ENCODE measurements at places on chromosomes 11 and 22.

GRCh38 chr11:37560991-37561390 is 963.0 kb upstream of the RAG2 start:
- no peak for DNase-seq

GRCh38 chr11:8325591-8326304 is 62.1 kb upstream of the LMO1 start:
- DNase-seq = no peak

DNA sequence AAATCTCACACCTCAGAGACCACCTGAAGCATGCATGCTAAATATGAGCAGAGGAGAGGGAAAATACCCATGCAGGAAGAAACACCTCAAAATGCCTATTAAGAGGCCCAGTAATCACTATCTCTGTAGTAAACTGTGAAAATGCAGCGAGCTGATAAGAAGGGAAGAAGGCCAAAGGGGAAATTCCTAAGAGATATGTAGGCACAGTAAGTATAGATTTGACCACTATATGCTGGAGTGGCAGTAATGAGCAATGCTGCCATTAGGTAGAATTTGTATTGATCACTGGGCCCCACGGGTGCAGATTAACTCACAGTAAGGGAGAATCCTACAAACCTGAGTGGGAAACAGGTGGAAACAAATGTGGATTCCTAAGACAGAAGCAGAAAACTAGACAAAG is 1813.1 kb upstream of the RAG2 start:
- DNase-seq = no peak

DNA sequence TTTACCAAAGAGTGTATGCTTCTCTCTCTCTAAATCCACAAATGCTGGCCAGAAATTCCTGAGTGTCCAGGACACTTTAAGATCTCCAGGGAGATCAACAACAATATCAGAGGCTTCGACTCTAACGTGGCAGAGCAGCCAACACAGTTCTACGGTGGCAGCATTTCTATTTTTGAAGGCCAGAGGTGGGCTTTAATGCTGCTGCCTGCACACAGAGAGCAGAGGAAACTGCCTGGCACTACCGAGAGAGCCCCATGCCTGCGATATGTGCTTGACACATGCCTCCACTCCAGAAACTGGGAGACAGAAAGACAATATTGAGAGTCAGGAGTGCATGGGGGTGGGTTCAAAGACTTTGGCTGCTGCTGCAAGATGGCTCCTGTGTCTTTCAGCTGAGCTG is 48.8 kb upstream of the GALNT18 start:
- DNase-seq = no peak

- peak; percentile 88 for DNase-seq
Measured at GRCh38 chr11:19988598-19988997, 171.7 kb downstream of the DBX1 start.

GRCh38 chr22:39463277-39463676 is 6.5 kb downstream of the MGAT3 start:
- DNase-seq = no peak

DNA sequence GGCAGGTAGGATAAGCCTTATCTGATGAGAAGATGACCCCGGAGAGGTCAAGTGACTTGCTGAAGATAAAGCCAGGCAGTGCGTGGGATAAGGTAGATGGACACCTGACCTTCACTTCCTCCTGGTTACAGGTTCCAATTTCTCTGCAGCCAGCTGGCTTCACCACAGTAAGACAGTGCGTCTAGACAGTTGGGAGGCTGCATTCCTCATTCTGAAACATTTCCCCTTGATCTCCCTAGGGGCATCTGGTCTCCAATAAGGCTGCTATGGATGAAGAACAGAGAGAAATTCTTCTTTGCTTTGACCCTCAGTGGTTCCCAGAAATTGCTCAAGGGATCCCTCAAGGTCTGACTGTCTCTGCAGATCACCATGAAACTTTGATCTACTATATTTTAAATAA is 211.3 kb downstream of the MYO18B start:
- DNase-seq = no peak

GRCh38 chr11:112453601-112454577 is 193.2 kb upstream of the PLET1 start:
- peak; percentile 8 for DNase-seq

DNA sequence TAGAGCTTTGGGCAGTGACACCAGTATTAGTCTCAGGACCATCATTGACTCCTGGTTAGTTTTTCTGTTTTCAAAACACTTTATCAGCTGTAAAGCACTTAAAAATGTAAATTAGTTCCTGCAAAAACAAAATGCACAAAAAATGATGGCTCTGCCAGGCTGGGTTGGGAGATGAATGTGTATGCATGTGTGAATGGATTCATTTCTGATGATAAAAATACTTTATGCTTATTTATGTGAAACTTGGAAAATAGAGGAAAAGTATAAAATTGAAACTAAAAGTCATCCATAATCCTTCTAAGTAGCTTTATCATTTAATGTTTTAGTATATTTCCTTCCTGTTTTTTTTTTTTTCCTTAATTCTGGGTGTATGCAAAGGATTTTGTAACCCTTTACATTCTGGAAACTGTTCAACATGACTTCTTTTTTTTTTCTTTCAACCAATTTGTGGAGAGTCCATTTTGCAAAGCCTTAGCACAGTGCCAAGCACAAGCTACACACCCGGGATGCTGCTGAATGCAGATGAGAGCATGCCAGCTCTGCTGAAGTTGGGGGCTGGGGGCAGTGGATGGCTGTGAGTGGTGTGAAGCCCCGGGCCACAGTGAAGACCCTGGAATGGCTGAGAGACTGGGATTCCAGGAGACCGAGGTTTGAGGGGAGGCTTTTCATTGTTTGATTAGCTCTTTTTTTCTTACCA is 37.6 kb downstream of the PTPRJ start:
- no peak for DNase-seq

DNA sequence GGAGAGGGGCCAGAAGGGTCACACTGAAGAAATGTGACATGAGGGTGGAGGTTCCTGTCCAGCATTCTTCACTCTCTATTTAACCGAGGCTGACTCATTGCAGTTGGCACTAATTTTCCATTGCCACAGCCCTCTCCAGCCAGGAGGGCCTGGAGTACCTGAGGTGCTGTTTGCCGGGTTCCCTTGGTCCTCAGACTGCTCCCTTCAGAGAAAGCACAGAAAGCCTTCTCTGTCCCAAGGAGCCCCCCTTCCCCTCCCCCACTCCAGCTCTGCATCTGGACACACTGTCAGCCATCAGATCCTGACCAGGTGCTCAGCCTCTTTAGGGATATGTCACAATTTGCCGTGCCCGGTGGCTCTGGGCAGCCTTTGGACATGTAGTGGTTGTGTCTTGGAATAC is 3.2 kb upstream of the C11orf91 start:
- no peak for DNase-seq

GRCh38 chr22:29427176-29427760 is 11.1 kb upstream of the RFPL1 start:
- DNase-seq = no peak

GRCh38 chr11:37370817-37371216 is 772.8 kb upstream of the RAG2 start:
- DNase-seq = peak; percentile 46

- DNase-seq = no peak
Measured at GRCh38 chr11:1049431-1049891, 12.9 kb upstream of the MUC6 start.

- DNase-seq = no peak
Measured at GRCh38 chr11:78015878-78016277, 7.2 kb downstream of the KCTD14 start.

DNA sequence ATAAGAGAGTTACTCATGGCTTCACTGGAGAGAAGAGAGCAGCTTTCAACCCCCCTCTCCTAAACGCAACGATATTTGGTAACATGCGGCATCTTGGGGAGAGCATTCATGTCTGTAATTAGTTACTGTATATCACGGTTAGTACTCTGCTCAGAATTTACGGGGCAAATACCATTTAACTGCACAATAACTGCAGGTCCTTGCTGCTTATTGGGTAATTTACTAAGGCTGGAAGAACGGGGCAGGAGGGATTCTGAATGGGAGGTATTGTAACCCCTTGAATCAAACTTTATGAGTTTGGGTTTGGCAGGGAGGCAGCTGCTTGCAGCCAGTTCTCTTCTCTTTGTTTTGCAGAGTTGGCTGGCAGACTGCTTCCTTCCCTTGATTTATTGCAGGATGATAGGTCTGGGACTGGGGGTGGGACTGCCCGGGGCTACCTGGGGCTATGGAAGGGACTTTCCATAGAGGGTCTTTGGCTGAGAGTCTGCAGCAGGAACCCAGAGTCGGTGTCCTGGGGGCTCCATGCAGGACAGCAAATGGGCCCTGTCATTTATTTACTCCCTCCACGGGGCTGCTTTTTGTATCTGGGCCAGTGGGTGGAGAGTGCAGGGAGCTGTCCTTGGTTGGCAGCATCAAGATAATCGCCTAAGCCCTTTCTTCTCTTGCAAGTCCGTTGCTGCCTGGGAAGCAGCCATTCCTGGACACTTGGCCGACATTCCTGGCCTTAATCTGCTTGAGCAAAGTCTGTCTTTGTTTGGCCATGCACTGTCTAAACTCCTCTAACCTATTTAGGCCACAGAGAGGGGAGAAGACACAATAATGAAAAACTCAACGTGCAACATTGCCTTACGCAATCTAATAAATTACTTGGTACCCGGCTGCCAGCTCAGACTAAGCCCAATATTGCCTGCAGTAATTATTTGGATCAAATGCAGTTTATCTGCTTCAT is 188.9 kb downstream of the ST3GAL4 start:
- peak; percentile 73 for DNase-seq

DNA sequence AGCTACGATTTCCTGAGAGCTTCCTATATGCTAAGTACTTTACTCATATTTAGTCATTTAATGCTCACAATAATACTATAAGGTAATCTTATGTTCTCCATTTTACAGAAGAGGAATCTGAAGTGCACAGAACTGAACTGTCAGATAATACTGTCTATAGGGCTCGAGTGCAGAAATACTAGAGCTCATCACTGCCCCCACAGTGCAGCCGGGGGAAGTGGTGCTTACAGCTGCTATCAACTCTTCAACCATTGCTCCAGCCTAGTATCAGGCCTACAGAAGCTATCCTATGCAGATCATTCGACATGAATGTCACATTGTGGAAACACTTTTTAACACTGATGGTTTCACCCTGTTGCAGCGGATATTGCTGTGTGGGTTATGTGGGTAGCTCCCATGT is 929.9 kb downstream of the NTM start:
- DNase-seq = no peak

GRCh38 chr11:105078283-105078682 is 33.1 kb upstream of the CARD16 start:
- DNase-seq = no peak

DNA sequence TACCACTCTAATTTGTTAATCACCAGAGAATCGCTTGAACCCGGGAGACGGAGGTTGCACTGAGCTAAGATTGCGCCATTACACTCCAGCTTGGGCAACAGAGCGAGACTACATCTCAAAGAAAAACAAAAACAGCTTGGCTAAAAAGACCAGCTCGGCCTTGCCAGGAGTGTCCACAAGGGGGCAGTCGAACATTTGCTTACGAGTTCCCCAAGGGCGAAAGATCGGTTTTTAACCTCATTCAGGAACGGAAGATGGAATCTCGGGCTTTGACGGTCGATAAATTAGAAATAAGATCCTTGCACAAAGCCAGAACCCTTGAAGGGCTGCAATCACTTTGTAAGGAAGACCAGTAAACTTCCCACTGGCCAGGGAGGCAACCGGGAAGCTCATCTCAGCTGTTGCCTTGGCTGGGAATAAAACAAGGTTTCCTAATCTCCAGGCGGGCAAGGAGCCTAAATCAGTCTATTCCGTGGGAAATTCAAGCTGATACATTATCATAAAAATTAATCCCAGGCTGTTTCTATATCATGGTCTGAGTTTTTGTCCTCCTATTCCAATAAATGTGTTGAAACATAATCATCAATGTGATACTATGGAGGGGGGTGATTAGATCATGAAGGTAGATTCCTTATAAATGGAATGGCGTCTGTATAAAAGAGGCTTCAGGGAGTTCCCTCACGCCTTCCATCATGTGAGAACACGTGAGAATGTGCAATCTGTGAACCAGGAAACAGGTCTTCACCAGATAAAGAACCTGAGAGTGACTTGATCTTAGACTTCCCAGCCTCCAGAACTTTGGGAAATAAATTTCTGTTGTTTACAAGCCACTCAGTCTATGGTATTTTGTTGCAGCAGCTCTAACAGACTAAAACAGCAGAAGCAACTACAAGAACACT is 14.9 kb upstream of the SLC29A2 start:
- DNase-seq = peak; percentile 83

DNA sequence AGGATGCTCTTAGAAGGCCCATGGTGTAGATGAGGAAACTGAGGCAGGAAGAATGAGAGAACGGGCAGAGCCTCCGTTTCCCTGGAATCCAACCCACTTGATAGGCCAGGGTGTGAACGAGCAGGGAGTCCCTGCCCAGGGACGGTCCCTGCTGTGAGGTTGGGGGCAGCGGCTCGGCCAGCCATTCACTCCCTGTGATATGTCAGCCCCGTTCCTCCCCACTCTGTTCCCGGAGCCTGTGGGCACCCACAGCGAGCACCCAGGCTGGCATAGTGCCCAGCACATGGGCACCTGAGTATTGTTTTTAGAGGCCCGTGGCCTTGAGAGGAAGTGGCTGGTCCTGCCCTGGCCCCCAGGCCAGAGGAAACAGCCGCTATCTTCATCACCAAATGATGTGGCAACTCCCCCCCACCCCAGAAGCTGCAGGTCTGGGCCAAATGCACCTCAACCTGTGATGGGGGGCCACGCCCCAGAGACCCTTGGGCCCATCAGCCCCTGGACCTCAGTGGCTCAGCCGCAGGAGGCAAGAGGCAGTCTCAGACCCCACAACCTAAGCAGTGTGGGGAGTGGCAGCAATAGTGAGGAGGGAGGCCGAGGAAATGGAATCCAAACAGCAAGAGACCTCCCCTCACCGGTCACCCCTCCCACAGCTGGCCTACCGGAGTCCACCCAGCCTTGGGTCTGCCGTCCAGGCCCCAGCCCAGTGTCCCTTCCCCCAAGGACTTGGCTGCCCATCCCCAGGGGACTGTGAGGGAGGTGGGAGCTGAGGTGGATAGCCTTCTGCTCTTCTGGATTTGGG is 2.1 kb downstream of the ALDH3B1 start:
- DNase-seq = no peak

DNA sequence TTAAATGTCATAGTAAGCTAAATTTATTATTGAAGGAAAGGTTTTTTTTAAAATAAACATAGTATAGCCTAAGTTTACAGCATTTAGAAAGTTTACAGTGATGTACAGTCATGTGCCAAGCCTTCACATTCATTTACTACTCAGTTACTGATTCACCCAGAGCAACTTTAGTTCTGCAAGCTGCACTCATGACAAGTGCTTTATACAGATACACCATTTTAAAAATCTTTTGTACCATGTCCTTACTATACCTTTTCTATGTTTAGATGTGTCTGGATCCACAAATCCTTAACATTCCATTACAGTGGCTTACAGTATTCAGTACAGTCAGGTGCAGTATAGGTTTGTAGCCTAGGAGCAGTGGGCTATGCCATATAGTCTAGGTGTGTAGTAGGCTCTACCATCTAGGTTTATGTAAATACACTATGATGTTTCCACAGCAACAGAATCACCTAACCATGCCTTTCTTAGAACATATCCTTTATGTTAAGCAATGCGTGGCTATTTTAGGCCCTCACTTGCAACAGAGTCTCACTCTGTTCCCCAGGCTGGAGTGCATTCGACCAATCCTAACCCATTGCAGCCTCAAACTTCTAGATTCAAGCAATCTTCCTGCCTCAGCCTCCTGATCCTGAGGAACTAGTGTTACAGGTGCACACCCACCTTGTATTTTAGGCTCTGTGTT is 79.5 kb upstream of the SLC25A18 start:
- no peak for DNase-seq

Measured in astrocyte of the spinal cord (primary cell).